ENCODE measurements at places on chromosomes 3 and 15. TPM values are rescaled to one million over a fixed set of nuclear protein-coding genes. Genes with fewer than 3 reads are reported as not detected.

Gene GCHFR
- total RNA-seq, result 5.2 TPM

Gene PLIN1
- total RNA-seq, result 0.93 TPM

Gene PP2D1
- total RNA-seq, result not detected

Gene NOX5
- total RNA-seq, result not detected

Gene LTK
- 0.17 TPM for total RNA-seq

Gene ACTRT3
- 0.40 TPM for total RNA-seq

Gene NPAP1
- 0.35 TPM for total RNA-seq

Gene SEMA7A
- total RNA-seq, result 1.4 TPM

Gene CCR8
- total RNA-seq, result not detected

Gene BHLHE40
- total RNA-seq, result 66.7 TPM

Gene RBSN
- 9.0 TPM for total RNA-seq

Gene KCNMB3
- 2.2 TPM for total RNA-seq

Gene PCOLCE2
- 0.23 TPM for total RNA-seq

Gene ZIC4
- not detected for total RNA-seq

Gene CBLB
- total RNA-seq, result 9.2 TPM

Gene PTPN23
- 22.5 TPM for total RNA-seq

Gene ACOX2
- total RNA-seq, result 13.3 TPM

Gene PRR23C
- not detected for total RNA-seq

Gene LRRC2
- 1.1 TPM for total RNA-seq

Gene PSTPIP1
- 1.0 TPM for total RNA-seq

Gene ZDHHC3
- 16.9 TPM for total RNA-seq

Gene ASB7
- total RNA-seq, result 4.5 TPM

Gene ANKRD63
- not detected for total RNA-seq

Gene RPL29
- 805 TPM for total RNA-seq

Gene GOLGA8G
- total RNA-seq, result not detected

Gene PLCH1
- 2.2 TPM for total RNA-seq

Gene MGLL
- total RNA-seq, result 3.3 TPM

Gene APOD
- total RNA-seq, result 32.0 TPM

Gene GPR15
- not detected for total RNA-seq

Gene ALDH1L1
- total RNA-seq, result 32.2 TPM
